ENCODE measurements at places on chromosomes 1 and 21.
A peak's percentile ranks its signal among the peaks of the same experiment; 100 is the strongest.

- no peak for DNase-seq
- no peaks in the 10 kb centered on the region for H3K27me3 ChIP-seq
- no peak overlapping the region for H3K4me3 ChIP-seq
- H3K27ac ChIP-seq = peak overlapping the region; percentile 25
- peaks cover 6% of the 10 kb centered on the region for H3K4me1 ChIP-seq
These were observed 23.7 kb upstream of the NFIA start for GRCh38 chr1:61058483-61059245.

GRCh38 chr1:54010415-54011117, 7.4 kb downstream of the LDLRAD1 start:
- no peak overlapping the region for H3K4me3 ChIP-seq
- H3K4me1 ChIP-seq = no peaks in the 10 kb centered on the region
- H3K36me3 ChIP-seq = no peaks in the 10 kb centered on the region
- H3K27ac ChIP-seq = no peak overlapping the region
- H3K27me3 ChIP-seq = no peaks in the 10 kb centered on the region

GRCh38 chr1:173152598-173152997, 54.5 kb downstream of the TNFSF4 start:
- H3K27me3 ChIP-seq = no peaks in the 10 kb centered on the region
- H3K4me1 ChIP-seq = peaks cover 8% of the 10 kb centered on the region
- no peak overlapping the region for H3K4me3 ChIP-seq
- no peak overlapping the region for H3K27ac ChIP-seq
- DNase-seq = no peak

- DNase-seq = no peak
- H3K4me1 ChIP-seq = no peaks in the 10 kb centered on the region
- no peak overlapping the region for H3K27ac ChIP-seq
These were observed 34.6 kb upstream of the POU2F1 start for GRCh38 chr1:167185974-167186657.

DNA sequence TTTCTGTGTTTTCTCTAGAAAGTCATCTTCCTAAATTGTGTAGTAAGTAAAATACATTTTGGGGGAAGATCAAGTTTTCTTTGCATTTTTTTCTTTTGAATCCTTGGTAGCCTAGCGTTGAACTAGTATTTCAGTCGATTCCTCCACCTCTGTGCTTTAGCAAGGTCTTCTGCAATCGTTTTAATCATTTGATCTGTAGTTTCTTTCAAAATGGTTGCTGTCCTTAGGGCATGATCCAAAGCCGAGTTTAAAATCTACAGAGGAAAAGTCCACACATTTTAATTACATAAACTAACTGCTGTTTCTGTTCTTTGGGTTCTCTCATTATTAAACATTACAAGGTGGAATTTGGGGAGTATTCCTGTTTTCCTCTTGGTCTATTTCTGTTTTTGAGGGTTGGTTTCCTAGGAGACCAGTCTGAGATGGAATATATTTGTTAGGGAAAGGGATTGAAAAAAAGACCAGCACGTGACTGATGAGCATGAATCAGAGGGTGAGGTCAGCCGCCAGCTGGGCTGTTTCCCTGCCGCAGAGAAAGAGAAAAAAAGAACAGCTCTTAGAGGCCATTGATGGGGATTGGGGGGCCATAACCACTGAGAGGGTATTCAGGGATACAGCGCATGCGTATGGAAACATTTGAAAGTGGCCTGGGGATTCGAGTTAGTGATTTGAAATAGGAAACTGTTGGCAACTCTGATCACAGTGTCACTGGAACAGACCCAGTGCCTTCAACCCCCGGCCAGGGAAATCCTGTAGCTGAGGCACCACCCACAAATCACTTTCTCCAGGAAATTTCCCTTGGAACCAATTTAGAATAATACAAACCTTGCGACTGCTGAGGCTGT, 40.6 kb downstream of the AKNAD1 start:
- H3K27ac ChIP-seq = no peak overlapping the region
- no peaks in the 10 kb centered on the region for H3K36me3 ChIP-seq
- no peak overlapping the region for H3K4me3 ChIP-seq
- H3K4me1 ChIP-seq = peaks cover 10% of the 10 kb centered on the region

DNA sequence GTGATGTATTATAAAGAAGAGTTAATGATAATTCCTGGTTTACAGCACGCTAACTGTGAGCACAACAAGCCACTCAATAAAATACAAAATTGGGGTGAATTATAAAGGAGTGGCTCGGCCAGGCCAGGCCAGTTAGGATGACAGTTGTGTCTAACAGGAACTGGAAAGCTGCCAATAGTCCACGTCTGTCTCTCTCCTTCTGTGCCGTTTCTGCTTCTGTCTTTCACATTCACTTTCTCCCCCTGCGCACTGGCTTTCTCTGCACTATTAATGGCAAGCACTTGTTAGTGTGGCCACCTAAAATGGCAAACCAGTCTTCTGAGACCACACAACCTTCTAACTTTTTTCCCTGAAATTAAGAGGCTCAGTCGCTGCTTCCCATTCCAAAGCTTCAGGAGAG, 394.3 kb downstream of the NTNG1 start:
- H3K4me1 ChIP-seq = peaks cover 51% of the 10 kb centered on the region
- no peak for DNase-seq
- H3K4me3 ChIP-seq = no peak overlapping the region

DNA sequence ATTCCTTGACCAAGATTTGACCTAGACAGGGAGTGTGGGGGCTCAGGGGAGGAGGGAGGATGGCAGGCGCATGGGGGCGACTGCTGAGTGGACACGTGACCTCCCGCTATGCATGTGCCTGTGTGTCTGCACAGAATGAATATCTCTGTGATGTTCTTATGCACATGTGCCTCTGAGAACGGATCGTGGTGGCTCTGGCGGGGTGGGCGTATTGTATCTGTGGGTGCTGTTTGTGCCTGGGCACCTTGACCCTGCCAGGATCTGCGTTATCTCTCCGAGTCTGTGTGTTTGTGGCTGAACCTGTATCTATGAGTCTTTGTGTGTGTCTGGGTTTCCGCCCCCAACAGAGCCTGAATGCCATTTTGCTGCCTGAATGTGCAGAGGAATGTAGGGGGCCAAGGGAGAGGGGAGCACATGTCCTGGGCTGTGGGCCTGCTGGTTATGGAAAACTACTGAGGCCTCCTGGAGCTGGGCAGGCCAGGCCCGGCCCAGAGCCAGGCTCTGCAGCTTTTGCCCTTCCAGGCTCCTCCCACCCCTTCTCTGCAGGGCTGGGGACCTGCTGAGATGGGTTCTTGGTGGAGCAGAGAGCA, 102.5 kb downstream of the EBNA1BP2 start:
- H3K4me1 ChIP-seq = no peaks in the 10 kb centered on the region
- H3K27me3 ChIP-seq = no peaks in the 10 kb centered on the region
- no peak overlapping the region for H3K27ac ChIP-seq
- no peaks in the 10 kb centered on the region for H3K36me3 ChIP-seq

DNA sequence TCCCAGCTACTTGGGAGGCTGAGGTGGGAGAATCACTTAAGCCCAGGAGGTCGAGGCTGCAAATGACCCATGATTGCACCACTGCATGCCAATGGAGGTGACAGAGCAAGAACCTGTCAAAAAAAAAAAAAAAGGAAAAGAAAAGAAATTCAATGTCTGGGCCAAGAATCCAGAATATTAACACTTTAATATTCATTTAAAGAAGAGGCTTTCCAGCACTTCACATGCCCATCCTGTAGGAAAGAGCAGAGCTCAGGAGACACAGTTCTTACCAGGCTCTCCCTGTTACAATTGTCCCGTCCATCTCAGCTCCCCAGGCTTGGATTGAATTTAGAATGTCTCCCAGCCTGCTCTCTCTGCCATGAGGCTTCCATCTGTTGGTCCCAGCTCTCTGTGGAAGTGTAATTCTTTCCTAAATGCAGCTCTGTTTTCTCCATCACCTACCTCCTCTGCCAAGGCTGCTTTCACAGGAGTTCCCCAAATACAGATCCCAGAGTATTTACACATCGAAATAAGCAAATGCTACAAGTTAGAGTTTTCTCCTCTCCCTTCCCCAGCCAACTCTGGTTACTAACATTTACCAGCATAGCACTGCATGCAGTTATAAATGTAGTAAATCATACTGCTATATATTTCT, 116.6 kb upstream of the CDC42BPA start:
- H3K27ac ChIP-seq = no peak overlapping the region
- H3K4me1 ChIP-seq = no peaks in the 10 kb centered on the region
- no peak for DNase-seq

DNA sequence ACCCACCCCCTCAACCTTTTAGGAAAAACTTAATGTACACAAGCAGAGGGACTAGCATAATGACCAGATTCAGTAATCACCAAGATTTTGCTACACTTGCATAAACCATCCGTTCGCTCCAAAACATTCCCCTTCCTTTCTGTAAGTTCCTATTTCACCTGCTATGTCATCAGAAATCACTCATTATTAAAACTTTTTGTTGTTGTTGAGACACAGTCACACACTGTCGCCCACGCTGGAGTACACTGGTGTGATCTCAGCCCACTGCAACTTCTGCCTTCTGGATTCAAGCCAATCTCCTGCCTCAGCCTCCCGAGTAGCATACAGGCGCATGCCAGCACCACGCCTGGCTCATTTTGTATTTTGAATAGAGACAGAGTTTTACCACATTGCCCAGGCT, 3.4 kb downstream of the MRPL20 start:
- H3K4me3 ChIP-seq = no peak overlapping the region
- peaks cover 51% of the 10 kb centered on the region for H3K36me3 ChIP-seq
- DNase-seq = no peak
- H3K4me1 ChIP-seq = peaks cover 18% of the 10 kb centered on the region
- no peaks in the 10 kb centered on the region for H3K27me3 ChIP-seq

- peaks cover 20% of the 10 kb centered on the region for H3K27me3 ChIP-seq
- H3K27ac ChIP-seq = no peak overlapping the region
- no peak for DNase-seq
- H3K4me3 ChIP-seq = no peak overlapping the region
These were observed 62.7 kb downstream of the SYT6 start for GRCh38 chr1:114090738-114091505.

- H3K27me3 ChIP-seq = no peaks in the 10 kb centered on the region
- no peak for DNase-seq
- no peak overlapping the region for H3K27ac ChIP-seq
- no peak overlapping the region for H3K4me3 ChIP-seq
- H3K4me1 ChIP-seq = no peaks in the 10 kb centered on the region
These were observed 457.4 kb downstream of the SIPA1L2 start for GRCh38 chr1:232172563-232172962.

GRCh38 chr1:226443439-226443838, 35.5 kb upstream of the PARP1 start:
- no peaks in the 10 kb centered on the region for H3K36me3 ChIP-seq
- DNase-seq = no peak
- H3K4me1 ChIP-seq = no peaks in the 10 kb centered on the region

GRCh38 chr1:1171546-1172340, 1.9 kb upstream of the TTLL10 start:
- H3K36me3 ChIP-seq = no peaks in the 10 kb centered on the region
- no peak overlapping the region for H3K4me3 ChIP-seq
- H3K4me1 ChIP-seq = no peaks in the 10 kb centered on the region
- no peak overlapping the region for H3K27ac ChIP-seq
- DNase-seq = peak; percentile 58

GRCh38 chr1:221663321-221663720, 78.6 kb downstream of the DUSP10 start:
- H3K27me3 ChIP-seq = no peaks in the 10 kb centered on the region
- no peaks in the 10 kb centered on the region for H3K36me3 ChIP-seq
- no peak overlapping the region for H3K27ac ChIP-seq
- H3K4me1 ChIP-seq = peaks cover 7% of the 10 kb centered on the region
- no peak overlapping the region for H3K4me3 ChIP-seq

- no peaks in the 10 kb centered on the region for H3K4me1 ChIP-seq
- H3K4me3 ChIP-seq = no peak overlapping the region
- H3K36me3 ChIP-seq = no peaks in the 10 kb centered on the region
- H3K27me3 ChIP-seq = no peaks in the 10 kb centered on the region
These were observed 58.5 kb downstream of the UMODL1 start for GRCh38 chr21:42129300-42130266.

- H3K4me1 ChIP-seq = no peaks in the 10 kb centered on the region
- DNase-seq = no peak
- peaks cover 6% of the 10 kb centered on the region for H3K27me3 ChIP-seq
- H3K27ac ChIP-seq = no peak overlapping the region
These were observed 1510.6 kb downstream of the MRPL39 start for GRCh38 chr21:24096651-24097050.

DNA sequence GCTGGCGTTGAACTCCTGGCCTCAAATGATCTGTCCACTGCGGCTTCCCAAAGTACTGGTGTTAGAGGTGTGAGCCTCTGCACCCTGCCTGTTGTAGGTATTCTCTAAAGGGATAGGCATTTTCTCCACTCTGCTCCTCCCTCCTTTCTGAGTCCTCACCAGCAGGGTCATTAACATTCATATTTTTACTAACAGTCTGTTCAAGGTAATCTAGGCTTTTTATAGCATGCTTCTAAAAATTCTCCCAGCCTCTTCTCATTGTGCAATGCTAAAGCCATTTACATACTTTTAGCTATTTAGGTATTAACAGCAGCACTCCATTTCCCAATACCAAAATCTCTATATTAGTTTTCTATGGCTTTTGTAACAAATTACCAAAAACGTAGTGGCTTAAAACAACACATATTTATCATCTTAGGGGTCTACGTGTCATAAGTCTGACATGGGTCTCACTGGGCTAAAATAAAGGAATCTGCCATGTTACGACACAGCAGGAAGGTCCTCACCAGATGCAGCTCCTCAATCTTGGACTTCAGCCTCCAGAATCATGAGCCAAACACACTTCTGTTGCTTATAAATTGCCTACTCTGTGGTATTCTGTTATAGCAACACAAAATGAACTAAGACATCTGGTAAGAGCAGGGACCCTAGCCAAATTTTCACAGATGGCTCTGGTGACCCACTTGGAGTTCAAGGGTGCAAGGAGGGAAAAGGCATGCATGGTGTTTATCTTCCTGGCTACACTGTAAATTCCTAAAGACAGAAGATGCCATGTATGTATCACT, 2.9 kb upstream of the SLC2A7 start:
- no peak for DNase-seq
- no peaks in the 10 kb centered on the region for H3K4me1 ChIP-seq
- no peak overlapping the region for H3K4me3 ChIP-seq
- no peak overlapping the region for H3K27ac ChIP-seq
- H3K36me3 ChIP-seq = no peaks in the 10 kb centered on the region

DNA sequence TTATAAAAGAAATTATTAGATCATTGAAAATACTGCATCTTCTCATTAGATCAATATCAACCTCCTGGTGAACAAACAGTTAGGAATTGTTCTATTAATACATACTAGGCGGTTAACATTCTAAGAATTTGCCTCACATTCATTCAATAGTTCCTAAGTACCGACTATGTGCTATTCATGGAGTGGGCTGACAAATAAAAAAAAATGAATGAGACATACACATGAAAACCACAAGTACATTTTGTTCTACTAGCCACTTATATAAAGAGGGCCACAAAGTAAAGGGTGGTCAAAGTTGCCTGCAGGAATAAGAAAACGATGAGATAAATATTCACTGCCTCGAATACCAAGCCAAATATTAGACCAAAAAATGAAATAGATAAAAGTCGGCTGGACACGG, 294.4 kb downstream of the SDCCAG8 start:
- no peak overlapping the region for H3K4me3 ChIP-seq
- no peak for DNase-seq
- H3K27ac ChIP-seq = no peak overlapping the region
- H3K4me1 ChIP-seq = peaks cover 6% of the 10 kb centered on the region
- H3K27me3 ChIP-seq = no peaks in the 10 kb centered on the region
- H3K36me3 ChIP-seq = no peaks in the 10 kb centered on the region

GRCh38 chr1:212700223-212700891, 717 bp upstream of the BATF3 start:
- no peaks in the 10 kb centered on the region for H3K36me3 ChIP-seq
- DNase-seq = no peak
- H3K27me3 ChIP-seq = peaks cover 38% of the 10 kb centered on the region
- no peak overlapping the region for H3K27ac ChIP-seq
- H3K4me3 ChIP-seq = peak overlapping the region; percentile 35
